Activated CD4-positive, alpha-beta T cell treated with anti-CD3 and anti-CD28 coated beads, Interleukin-2, Interleukin-4, amounts not matched to agents 100 ng/mL and 50 ng/mL, durations not matched to agents 16 hours and 8 hours (primary cell): ENCODE measurements at places on chromosomes 11 and 22.

- DNase-seq = no peak
Observed at GRCh38 chr11:41786087-41786486, 326.6 kb upstream of the LRRC4C start.

DNA sequence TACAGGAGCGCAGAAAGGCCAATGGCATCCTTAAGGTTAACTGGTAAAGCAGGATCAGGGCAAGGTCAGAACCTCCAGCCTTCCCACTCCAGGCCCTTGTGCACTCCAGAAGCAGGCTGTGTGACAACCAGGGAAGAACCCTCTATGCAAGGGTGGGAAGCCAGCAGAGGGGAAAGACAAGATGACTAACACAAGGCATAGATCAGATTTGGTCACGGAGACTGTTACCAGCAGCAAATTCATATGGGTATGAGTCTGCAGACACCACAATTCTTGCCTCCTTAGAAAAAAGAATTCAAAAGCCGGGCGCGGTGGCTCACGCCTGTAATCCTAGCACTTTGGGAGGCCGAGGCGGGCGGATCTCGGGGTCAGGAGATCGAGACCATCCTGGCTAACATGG, 39.8 kb upstream of the MTNR1B start:
- no peak for DNase-seq

DNA sequence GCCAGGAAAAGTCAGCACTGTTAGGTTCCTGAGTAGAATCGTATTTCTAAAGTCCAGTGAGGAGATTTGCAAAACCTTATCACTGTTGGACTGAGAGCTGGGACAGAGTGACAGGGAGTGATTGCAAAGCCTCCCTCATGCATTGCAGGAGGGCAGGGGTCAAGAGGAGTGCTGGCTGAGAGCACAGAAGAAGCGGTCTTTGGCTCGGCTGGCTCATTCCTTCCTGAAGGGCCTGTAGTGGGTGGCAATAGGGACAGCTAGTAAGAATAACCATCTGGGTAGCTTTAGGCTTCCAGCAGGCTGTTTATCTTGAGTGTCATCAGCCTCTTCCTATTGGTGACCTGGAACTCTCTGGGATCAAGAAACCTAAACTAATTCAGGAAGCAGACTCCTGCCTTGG, 53.4 kb downstream of the CD44 start:
- no peak for DNase-seq

DNA sequence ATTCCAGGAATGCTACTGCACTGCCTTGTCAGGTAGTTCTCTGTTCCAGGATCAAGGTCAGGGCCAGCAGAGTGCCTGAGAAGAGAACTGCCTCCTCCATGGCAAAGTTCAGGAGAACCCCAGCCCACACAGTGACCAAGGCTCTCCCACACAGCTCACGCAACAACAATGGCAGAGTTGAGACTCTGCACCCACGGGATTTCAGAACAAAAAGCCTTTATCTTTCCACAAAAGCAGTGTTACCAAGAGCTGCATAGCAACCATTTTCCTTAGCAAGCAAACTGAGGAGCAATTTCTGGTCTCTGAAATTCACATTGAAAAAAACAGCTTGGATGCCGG, 11.1 kb downstream of the PLAAT3 start:
- no peak for DNase-seq

- DNase-seq = no peak
Observed at GRCh38 chr11:44561275-44561805, 4.1 kb upstream of the CD82 start.

DNA sequence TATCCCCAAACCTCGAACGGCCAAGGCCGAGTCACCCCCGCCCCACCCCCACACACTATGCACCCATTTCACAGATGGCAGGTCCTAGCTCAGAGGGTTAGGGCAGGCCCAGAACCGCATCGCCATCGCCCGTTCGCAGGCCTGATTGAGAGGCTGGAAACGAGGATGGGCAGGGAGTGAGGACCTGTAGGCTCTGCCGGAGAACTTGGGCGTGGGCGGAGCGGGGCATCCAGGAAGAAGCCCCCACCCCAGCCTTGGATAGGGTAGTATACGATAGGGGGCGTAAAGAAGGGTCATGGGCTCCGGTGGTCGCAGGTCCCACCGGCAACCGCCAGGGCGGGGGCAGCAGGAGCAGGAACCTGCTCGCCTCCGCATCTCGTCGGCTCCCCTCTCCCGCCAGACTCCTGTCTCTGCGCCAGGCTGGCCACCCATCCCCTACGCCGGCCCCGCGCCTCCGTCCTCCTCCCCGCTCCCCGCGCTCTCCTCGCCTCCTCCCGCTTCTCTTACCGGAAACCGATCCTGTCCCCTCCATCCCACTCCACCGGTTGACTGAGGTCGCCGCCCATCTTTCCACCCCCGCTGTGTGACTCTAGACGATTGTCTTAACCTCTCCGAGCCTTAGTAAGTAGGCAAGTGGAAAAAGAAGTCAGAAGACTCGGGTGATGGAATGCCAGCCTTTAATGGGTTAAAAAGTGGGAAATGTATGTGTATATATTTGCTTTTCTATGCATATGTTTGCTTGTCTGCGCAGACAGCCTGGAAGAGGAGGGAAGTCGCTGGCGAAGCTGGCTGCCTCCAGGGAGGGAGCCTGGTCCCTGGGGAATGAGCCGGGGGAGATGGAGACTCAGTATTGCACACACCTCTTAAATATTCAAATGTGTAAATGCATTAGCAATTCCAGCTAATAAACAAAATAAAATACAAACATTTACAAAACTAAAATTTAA, 52.8 kb downstream of the CYTH4 start:
- no peak for DNase-seq

- no peak for DNase-seq
Observed at GRCh38 chr11:13268791-13269190, 8.8 kb upstream of the BMAL1 start.

GRCh38 chr11:76033699-76034098, 172.6 kb downstream of the WNT11 start:
- DNase-seq = no peak

GRCh38 chr11:65633390-65634108, 4.4 kb upstream of the SIPA1 start:
- no peak for DNase-seq

DNA sequence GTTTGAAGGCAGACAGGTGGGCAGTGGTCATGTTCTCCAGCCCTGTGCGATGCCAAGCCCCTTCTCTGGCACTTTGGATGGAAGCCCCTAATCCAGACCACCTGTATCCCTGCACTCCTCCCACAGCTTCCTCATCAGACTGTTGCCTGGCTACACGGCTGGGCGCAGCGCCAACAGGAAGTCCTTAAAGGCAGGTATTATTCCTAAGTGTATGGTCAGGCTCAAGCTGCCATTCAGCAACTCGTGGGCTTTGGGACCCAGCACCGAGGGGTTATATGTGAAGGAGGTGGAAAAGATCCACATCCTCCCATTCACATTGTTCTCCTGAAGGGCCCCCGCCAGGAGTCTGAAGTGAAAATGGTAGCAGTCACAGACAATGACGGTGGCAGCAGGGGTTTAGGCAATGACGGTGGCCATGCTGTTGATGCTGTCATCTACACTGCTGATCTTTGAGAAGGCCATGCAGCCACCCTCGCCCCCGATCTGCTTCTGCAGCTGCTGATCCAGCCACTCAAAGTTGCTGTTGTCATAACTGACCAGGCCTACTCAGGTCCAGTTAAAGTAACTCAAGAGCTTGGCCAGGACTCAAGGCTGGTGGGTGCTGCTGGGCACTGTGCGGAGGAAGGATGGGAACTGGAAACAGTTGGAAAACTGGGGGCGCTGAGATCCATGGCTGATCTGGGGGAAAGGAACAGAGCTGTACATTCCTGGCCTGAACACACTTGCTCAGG, 27.7 kb downstream of the OR6Q1 start:
- no peak for DNase-seq

GRCh38 chr22:26949193-26949592, 291.8 kb downstream of the MIAT start:
- DNase-seq = no peak

GRCh38 chr11:79249295-79249993, 191.4 kb downstream of the TENM4 start:
- DNase-seq = no peak

- DNase-seq = no peak
Observed at GRCh38 chr22:43276321-43276720, 66.9 kb downstream of the SCUBE1 start.

DNA sequence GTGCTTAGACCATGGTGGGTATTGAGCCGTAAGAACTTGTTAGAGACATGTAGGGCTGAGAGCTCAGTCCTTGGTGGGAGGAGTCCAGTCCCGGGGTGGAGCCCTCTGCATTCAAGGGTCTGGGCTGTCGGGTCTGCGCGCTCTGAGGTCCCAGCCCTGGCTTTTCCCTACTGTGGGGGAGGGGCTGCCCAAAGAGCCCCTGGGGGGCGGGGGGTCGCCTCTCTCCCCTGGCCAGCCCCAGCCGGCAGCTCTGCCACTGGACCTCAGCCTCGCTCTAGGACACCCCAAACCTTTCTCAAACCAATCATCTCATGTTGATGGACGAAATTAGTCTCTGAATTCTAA, 1006.4 kb downstream of the BRD1 start:
- DNase-seq = no peak

GRCh38 chr22:46078241-46079092, 71.9 kb upstream of the PPARA start:
- DNase-seq = no peak

DNA sequence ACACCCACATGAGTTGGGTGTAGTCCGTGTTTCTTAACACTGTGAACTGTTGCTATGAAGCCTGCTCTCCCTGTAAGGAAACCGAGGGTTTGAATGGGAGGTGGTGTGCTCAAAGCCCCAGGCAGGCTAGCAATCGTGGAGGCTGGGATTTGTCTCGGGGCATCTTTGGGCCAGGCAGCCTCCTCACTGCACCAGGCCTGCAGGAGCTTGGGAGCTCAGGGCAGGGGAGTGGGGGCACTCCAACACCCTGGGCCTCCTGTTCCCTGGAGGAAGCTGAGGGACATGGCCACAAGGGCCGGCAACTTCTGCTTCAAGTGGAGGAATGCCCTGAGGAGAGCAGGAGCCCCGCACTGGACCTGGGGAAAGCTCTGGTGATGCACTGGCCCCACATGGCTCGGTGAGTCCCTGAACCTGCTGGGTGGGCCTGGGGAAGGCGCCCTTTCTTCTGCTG, 164.7 kb upstream of the B3GAT1 start:
- no peak for DNase-seq

DNA sequence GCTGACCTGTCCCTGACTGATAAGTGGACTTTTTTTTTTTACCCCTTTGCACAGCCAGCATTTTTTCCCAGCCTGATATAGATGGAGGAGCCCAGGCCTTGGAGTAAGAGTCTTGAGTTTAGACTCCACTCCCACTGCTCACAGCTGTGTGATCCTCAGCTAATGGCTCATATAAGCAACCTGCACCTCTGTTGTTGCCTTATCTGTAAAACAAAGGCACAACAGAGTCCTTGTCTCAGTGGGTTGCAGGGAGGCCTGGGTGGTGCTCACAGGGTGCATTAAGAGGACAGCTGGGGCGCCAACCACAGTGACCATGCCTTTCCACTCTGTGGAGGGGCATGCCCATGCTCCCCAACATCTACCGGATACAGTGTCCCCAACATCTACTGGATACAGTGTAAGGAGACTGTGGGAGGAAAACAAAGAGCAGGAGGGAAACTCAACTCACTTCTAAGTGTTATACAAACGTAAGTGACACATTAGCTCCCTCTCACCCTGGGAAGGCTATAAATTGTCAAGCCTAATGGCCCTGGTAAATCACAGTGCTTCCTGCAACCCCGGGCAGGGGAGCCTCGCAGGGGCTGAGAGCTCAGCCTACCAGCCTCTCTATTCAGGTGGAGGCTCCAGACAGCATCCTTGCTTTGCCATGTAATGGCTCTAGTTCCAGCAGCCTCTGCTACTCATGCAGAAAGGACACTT, 109.5 kb downstream of the TENM4 start:
- no peak for DNase-seq

GRCh38 chr11:112727341-112727841, 233.8 kb upstream of the NCAM1 start:
- DNase-seq = no peak

- peak; percentile 24 for DNase-seq
Observed at GRCh38 chr11:100930185-100930778, 199.3 kb downstream of the PGR start.

GRCh38 chr11:74989260-74989638, 516 bp downstream of the NEU3 start:
- no peak for DNase-seq

GRCh38 chr11:91248199-91248807, 976.3 kb upstream of the FAT3 start:
- DNase-seq = peak; percentile 14

GRCh38 chr22:35685731-35686130, 31.9 kb upstream of the APOL5 start:
- DNase-seq = no peak

DNA sequence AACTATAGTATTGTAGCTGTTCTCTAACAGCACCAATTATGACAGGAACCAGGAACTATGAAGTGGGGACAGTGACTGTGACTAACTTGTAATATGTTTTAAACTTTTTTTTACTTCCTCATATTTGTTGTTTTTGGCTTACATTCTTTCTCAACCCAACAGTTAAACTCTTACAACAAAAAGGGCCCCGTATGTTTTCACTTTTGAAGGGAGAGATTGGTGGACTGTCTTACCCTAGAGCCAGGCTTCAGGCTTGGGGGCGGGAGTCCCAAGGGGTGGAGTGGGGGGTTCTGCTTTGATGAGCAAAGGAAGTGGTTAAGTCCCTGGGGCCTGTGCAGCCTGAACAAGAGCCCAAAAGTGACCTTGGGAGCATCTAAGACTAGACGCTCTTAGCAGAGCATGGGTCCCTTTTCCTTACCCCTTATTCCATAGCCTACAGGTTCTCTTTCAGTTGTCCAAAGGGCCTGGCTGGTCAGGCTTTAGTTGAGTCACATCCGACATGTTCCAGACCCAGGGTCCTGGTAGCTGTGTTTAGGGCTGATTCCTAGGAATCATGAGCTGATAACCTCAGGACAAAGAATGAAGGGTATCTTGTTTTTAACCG, 38.8 kb downstream of the STIM1 start:
- no peak for DNase-seq

- DNase-seq = peak; percentile 85
Observed at GRCh38 chr11:3049430-3050243, 7.6 kb downstream of the CARS1 start.

- DNase-seq = peak; percentile 28
Observed at GRCh38 chr22:24482575-24482974, 12.6 kb upstream of the UPB1 start.

- DNase-seq = no peak
Observed at GRCh38 chr11:73229321-73229895, 11.3 kb downstream of the P2RY2 start.
